Mucosa of gallbladder (tissue), 1 donor: ENCODE measurements at places on chromosomes 12 and 14. TPM values are rescaled to one million over a fixed set of nuclear protein-coding genes. Genes with fewer than 3 reads are reported as not detected.
A peak's percentile ranks its signal among the peaks of the same experiment; 100 is the strongest.

DNA sequence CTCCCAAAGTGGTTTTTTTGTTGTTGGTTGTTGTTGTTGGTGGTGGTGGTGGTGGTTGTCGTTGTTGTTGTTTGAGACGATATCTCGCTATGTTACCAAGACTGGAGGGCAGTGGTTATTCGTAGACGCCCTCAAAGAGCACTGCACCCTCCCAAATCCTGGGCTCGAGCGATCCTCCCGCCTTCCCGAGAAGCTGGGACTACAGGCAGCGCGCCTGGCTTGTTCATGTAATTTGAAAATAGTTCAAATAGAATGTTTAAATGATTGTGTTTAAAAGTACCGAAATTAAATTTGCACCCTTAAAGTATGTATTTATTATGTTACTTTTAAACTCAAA, 439 bp upstream of the ANAPC5 start:
- DNase-seq = no peak

DNA sequence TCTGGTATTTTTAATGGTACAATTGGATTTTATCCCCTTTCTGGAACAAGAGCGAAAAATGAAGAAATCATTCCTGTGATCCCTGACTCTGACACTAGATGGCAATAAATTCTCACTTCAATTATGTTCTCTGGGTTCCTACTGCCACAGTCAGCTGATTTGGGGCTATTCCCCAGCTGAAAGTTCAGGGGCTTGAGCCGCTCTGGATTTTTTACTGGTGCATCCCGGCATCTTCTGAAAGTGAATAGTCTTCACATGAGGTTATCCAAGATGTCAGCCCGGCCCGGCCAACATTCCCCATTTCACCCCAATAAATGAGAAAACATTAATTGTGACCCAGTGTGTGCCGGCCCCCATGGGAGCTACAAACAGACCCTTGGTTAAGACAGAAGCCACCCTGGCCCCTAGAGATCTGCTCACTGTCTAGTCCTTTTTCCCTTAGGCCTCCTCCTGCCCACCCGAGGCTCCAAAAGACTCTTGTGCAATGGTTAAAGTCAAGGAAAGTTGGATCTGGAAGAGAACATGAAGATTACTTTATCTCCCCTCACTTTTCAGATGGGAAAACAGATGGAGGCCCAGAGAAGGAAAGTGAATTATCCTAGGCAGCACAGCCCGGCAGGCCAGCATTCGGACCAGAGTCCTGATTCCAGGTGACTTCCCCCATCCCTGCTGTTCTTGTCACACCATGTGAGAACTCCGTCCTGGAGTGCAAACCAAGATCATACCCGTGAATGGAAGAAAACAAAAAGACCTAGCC, 20.8 kb downstream of the CKAP4 start:
- DNase-seq = peak; percentile 23

DNA sequence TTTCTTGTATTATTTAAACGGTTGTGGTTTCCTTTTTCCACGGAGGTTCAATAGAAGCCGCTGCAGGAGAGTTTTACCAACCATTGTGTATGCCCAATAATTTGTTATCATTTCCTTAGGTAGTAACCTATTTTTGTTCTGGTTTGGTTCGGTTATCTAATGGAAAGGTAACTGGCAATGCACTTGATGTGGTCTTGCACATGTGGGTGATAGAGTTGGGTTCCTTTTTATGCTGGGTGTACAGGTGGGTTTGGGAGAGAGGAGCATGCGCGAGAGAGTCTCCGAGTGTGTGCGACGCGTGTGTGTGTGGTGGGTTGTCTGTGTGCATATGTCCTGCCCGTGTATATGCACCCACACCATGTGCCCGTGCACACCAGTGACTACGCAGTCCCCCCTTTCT, 102.7 kb upstream of the FKBP4 start:
- no peak for DNase-seq

DNA sequence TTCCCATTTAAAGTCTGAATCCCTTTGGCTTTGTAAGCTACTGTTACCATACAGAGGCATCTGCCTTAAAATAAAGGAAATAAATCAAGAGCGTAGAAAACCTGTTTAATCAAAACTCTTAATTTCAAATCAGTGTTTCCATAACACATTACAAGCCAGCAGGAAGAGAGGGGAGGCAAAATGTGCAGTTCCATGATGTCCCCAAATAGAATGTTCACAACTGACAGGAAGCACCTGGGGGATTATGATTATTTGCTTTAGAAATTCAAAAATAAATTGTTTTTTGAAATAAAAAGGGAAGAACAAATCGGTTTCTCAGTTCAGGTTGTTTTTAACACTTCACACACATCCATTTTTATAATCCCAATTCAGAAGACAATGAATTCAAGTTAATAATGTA, 21.4 kb downstream of the SOCS2 start:
- DNase-seq = no peak

DNA sequence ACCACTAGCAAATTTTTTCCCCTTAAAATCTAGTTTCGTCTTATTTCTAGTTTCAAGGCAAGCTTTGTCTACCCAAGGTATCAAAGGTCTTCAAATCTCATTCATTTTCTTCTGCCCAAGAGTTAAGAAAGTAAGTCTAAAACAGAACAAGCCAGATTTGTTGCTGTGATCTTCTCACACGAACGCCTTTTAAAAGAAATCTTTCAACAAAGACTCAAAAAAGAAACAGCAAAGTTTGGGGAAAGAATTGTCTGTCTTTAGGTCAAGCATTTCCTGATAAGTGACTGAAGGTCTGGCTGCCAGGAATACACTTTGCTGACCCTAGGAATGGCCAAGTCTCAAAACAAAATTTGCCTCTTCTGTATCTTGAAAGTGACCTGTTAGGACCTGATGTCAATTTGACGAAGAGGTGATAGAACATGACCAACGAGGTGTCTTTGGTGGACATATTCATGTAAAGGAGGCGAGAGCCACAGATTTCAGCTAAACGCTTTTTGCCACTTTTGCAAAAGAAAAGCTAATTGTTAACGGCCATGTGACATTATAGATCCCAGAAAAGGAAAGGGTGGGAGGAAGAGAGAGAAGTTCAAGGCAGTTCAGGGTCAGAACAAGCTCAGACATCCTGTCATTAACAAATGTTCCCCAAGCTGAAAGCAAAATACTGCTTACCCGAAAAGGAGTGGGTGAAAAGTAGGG, 1.7 kb downstream of the CDK17 start:
- DNase-seq = no peak

DNA sequence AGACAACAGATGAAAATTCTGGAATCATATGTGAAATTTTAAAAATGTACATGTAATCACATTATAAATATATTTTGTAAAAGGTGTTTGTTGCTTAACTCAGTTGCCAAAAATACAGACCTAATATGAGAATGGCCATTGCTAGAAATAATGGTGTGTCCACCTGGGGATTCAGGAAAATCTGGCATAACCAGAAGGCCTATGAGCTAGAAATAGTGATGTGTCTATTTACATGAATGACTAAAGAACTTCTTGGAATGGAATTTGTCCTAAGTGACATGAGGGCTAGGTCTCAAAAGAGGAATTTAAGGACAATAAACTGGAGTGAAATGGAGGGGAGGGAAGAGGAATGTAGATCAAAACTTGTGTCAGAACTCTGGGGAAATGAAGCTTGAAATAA, 126.4 kb downstream of the PTPRR start:
- DNase-seq = no peak

DNA sequence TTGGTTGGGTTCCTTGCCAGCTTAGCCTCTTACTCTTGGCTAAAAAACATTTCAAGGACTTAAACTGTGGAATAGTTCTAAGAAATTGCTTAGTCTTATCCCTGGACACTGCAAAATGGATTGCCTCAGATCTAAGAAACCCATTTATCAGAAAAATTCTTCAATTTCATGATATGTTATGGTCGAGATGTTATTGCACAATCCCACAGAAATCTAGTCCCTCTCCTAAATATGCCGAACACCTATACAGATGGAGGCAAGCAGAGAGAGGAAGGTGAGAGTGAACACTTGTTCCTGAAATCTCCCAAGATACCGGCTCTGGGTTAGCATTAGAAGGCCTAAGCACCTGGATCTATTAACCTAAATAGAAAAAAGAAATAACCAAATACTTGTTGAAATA, 267.2 kb downstream of the PAWR start:
- DNase-seq = no peak

- DNase-seq = no peak
These were observed 150.3 kb upstream of the AVPR1A start for GRCh38 chr12:63301311-63301710.

- peak; percentile 15 for DNase-seq
These were observed 613 bp downstream of the SRSF9 start for GRCh38 chr12:120468821-120469449.

- no peak for DNase-seq
These were observed 546.2 kb upstream of the FOXG1 start for GRCh38 chr14:28220391-28220790.

GRCh38 chr12:12985817-12986408, 14.2 kb downstream of the HEBP1 start:
- no peak for DNase-seq

GRCh38 chr14:104317975-104318557, 179.7 kb downstream of the KIF26A start:
- DNase-seq = no peak

- DNase-seq = no peak
These were observed 366.2 kb downstream of the DUSP6 start for GRCh38 chr12:88986056-88986455.

DNA sequence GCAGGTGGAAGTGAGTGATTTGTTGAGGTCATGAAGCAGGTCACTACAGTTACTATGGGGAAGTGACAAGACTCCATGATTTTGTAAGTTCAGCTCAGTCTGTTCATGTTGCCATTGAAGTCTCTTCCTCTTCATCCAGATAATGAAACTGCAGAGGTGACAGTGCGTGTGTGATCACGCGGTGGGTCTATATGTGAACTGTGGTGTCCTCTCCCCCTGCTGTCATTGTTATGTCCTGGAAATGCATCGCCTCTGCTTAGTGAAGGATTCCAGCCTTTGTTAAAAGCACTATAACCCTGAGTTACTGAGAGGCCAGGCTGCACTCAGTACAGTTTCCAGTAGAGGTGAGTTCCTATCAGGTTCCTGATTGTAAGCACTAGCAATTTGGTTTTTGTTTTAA, 216.2 kb upstream of the RMST start:
- no peak for DNase-seq

- DNase-seq = no peak
These were observed 343.4 kb upstream of the LMO3 start for GRCh38 chr12:16949371-16949770.

- no peak for DNase-seq
These were observed 54.3 kb downstream of the PLCZ1 start for GRCh38 chr12:18683327-18684013.

GRCh38 chr14:37051680-37052079, 120.7 kb downstream of the SLC25A21 start:
- no peak for DNase-seq

- DNase-seq = no peak
These were observed 8.6 kb upstream of the KRT8 start for GRCh38 chr12:52913431-52913821.

DNA sequence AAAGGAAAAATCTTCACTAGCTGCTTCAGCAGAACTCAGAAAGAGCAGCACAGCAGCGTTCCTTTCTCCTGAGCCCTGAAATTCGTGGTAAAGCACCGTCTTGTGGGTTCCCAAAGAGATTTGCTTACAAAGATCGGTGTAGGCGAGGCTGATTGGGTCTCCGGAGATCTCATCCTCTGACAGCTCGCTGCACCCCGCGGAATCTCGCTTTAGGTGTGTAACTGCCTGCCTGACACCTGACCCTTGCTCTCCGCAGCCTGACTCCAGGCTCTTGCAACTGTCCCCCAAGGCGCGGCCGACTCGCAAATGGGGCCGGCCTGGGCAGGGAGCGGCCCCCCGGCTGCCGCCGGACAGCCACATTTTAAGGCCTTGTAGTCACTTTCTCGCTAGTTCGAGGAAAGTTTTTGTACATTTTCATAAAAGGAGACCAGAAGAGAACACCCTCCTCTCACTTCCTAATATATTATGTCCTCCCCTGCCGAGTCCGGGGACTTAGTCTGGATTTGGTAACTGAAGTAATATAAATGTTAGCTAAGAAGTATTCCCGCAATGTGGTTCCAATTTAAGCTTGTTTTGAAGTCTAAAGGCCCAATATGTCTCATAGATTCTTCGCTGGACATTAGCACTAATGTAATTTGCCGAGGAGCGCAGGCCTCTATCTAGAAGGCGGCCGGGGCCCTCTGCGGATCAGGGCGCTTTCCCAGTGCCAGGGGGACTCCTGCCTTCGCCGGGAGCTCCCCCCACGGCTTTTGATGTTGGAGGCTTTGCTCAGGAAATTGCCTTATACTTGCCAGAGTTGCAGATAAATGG, 177.3 kb upstream of the CDKN3 start:
- no peak for DNase-seq

DNA sequence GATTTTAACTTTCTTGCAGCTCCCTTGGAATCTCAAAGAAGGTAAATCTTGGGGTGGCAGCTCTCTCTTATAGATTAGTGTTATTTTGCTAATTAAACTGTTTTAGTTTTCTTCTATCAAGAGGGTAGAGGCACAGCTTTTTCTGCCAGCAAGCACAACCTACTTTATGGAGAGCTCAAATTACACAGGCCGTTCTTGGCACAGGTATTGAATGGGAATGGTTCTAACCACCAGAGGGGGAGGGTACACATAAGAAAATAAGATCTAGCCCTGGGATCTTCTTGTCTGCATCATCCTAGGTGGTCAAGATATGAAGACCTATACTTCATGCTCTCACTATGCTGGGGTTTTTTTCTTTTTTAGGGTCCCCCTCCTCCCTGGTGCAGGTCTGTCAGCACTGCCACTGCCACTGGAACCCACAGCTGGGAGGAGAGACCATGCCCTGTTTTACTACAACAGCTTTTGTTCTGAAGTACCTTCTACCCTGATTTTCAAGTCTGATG, 48.6 kb upstream of the STAC3 start:
- no peak for DNase-seq

- DNase-seq = no peak
These were observed 235.9 kb upstream of the KITLG start for GRCh38 chr12:88816201-88816600.

GRCh38 chr14:103545915-103546651, 16.4 kb downstream of the BAG5 start:
- DNase-seq = no peak

GRCh38 chr14:100526632-100527031, 60.6 kb downstream of the BEGAIN start:
- DNase-seq = peak; percentile 10

Gene POTEG
- not detected for total RNA-seq

Gene MORN3
- 0.69 TPM for total RNA-seq

Gene RFLNA
- 0.49 TPM for total RNA-seq

Gene INHBC
- total RNA-seq = not detected

Gene ABCC9
- total RNA-seq = 33.3 TPM

Gene TAS2R10
- total RNA-seq = 0.92 TPM

Gene YBX3
- total RNA-seq = 159 TPM

Gene LRP1-AS
- not detected for total RNA-seq

Gene BMAL2
- 8.2 TPM for total RNA-seq

Gene SLC25A21
- total RNA-seq = 1.6 TPM

Gene VRTN
- total RNA-seq = 0.32 TPM

Gene SERPINA9
- not detected for total RNA-seq

Gene DPPA3
- not detected for total RNA-seq

Gene CBLN3
- total RNA-seq = 14.0 TPM

Gene RPL10L
- not detected for total RNA-seq
